ENCODE measurements at places on chromosomes 13 and 19.

- no peak for DNase-seq
Measured at GRCh38 chr13:104015646-104016396, 949.6 kb upstream of the SLC10A2 start.

- no peak for DNase-seq
Measured at GRCh38 chr13:51955281-51955771, 55.9 kb downstream of the ATP7B start.

DNA sequence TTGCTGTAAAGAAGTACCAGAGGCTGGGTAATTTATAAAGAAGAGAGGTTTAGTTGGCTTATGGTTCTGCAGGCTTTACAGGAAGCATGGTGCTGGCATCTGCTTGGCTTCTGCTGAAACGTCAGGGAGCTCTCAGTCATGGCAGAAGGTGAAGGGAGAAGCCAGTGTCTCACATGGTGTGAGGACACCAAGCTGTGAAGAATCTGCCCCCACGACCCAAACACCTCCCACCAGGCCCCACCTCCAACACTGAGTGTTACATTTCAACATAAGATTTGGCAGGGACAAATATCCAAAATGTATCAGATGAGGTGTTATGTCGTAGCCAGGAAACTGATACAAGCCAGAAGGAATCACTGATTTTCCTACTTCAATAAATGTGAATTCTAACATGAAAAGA, 136.5 kb downstream of the CYSLTR2 start:
- DNase-seq, result no peak

- DNase-seq, result no peak
Measured at GRCh38 chr19:55652311-55653128, 2.3 kb upstream of the U2AF2 start.

- DNase-seq, result no peak
Measured at GRCh38 chr13:99376924-99377323, 69.7 kb upstream of the GPR183 start.

- DNase-seq, result no peak
Measured at GRCh38 chr19:49534632-49535385, 7.0 kb downstream of the RCN3 start.

DNA sequence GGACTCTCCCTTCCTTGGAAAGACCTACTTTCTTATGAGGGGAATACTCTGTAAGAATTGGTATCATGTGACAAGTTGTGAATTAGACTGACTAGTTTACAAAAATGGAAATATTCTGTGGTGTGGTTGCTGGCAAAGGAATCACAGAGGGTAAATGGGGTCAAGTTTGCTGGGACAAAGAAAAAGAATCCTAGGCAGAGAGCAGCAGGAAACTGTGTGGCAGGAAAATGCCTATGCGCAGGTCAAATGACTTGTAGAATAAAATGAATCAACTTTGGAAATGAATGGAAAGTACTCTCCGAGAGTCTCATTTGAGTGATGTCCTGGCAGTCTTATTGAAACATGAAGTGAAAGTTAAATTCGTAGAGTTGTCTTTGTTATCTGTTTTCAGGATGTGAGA, 1250.7 kb downstream of the UQCRFS1 start:
- no peak for DNase-seq

DNA sequence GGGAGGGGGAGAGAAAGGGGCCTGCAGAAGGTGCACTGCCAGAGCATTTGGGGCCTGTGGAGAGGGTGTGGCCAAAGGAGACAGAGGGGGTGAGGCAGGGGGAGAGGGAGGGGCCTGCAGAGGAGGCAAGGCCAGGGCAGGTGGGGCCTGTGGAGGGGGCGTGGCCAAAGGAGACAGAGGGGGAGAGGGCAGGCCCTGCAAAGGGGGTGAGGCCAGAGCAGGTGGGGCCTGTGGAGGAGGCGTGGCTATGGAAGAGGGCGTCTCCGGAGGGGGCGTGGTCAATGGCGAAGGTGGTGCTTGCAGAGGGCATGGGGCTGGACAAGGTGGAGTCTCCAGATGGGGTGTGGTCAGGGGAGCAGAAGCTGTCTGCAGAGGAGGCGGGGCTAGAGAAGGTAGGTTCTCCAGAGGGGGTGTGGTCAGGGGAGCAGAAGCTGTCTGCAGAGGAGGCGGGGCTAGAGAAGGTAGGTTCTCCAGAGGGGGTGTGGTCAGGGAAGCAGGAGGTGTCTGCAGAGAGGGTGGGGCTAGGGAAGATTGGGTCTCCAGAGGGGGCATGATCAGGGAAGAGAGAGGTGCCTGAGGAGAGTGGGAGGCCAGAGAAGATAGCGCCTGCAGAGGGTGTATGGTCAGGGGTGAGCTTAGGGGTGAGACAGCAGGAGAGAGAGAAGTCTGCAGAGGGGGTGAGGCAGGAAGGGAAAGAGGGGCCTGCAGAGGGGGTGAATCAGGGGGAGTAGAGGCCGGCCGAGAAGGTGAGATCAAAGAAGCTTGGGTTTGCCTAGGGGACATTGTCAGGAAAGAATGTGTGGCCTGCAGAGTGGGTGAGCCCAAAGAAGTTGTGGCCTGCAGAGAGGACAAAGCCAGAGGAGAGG, 3.4 kb downstream of the PRR36 start:
- no peak for DNase-seq

DNA sequence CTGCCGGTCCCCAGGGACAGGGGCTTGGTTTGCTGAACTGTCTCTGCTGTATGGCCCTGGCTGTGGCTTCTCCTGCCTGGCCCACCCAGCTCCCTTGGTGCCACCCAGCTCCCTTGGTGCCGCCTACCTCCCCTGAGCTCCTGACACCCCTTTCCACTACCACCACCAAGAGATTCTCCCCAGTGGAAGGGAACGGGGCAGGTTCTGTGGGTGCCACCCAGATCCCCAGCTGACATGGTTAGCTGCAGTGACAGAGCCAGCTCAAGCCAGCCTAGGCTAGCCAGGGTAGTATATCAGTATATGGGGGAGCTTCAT, 28.5 kb upstream of the POP4 start:
- DNase-seq, result no peak

GRCh38 chr13:39144941-39145533, 106.8 kb downstream of the NHLRC3 start:
- DNase-seq, result no peak

DNA sequence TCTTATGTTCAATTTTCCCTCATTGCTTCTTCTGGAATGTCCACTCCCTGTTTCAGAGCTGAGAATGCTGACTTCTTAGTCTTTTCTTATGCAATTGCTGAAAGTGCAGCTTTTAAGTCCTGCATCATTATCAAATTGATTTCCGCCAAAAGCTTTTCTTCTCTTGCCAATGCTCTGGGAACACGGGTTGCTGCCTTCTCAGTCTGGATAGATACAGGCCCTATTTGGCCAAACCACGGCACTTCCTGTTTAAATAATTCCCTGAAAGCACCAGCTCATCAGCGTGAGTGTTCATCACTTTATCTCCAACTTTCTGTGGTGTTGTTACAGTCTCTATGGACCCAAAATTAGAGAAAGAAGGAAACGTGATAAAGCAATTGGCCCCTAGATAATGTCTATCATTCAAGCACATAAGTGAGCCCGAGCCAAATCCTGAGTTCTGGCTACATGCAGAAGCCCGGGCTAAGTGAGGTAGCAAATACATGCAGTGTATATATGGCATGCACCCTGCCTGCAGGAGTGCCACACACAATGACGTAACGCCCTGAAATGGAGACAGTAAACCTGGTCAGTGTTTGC, 85.7 kb downstream of the CYSLTR2 start:
- no peak for DNase-seq

- no peak for DNase-seq
Measured at GRCh38 chr13:113061796-113062425, 43.7 kb upstream of the F7 start.

- DNase-seq, result no peak
Measured at GRCh38 chr13:24541127-24541475, 28.5 kb upstream of the PARP4 start.

GRCh38 chr13:36536546-36536945, 104.3 kb downstream of the CCNA1 start:
- no peak for DNase-seq

DNA sequence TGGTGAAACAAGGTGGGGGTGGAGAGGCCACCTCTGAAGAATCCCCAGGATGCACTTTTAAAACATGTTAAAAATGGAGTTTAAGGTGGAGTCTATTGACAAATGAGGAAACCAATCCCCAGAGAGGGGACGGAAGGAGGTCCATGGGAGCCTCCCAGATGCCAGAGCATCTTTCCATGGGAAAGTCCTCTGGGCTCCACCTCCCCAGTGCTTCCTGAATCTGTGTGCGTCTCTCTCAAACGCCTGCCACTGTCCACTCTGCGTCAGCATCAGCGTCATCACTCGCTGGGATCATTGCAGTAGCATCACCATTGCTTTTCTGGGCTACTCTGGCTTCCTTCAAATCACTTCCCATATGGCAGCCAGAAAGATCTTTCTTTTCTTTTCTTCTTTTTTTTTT, 6.2 kb downstream of the GPR4 start:
- DNase-seq, result no peak

DNA sequence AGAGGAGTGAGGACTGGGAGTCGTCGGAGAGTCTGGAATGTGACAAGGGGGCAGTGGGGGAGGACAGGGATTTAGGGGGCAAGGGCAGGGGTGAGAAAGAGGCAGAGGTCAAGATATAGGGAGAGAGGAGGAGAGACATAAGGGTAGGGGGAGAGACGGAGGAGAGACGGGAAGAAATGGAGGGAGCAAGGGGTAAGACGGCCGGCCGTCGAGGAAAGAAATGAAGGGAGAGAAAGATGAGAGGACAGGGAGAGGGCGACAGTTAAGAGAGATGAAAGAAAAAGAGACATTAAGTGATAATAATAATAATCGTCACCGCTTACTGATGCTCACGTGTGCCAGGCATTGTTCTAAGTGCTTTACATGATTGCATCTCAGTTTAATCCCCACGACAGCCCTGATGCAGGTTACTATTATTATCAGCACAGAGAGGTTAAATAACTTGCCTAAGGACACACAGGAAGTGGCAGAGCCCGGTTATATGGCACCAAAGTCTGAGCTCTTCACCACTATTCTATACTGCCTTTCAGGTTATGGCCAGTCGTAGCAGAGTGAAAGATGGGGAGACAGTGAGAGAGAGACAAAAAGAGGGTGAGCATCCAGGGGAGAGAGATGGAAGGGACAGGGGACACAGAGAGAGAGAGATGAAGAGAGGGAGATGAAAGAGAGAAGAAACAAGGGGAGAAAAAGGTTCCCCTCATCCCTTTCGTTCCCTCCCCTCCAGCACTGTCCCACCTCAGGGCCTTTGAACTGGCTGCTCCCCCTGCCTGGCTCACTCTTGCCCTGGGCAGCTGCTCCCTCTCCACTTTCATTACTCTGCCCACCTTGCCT, 13.6 kb downstream of the C19orf81 start:
- no peak for DNase-seq

DNA sequence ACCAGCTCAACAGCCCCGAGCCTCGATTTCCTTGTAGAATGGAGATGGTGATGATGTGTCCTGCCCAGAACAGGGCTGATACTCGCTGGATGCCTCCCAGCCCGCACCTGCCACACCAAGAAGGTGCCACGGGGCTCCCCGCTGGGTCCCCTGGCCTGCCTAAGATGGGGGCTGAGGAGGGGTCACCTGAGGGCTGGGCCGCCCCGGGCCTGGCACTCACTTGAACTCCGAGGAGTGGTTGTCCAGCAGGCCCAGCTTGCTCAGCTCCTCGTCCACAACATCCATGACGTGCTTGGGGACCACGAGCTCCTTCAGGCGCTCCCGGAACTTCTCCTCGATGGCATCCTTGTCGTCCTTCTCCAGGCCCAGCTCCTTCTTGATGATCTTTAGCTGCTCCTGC, 14.4 kb downstream of the LONP1 start:
- DNase-seq, result no peak

GRCh38 chr13:80374901-80375300, 34.0 kb upstream of the SPRY2 start:
- no peak for DNase-seq

GRCh38 chr19:14763497-14764145, 14.7 kb downstream of the ADGRE2 start:
- no peak for DNase-seq

Measured in stimulated activated CD8-positive, alpha-beta memory T cell treated with anti-CD3 and anti-CD28 coated beads, Interleukin-2, amount 100 ng/mL, for 1 hour (primary cell).